CD4-positive, alpha-beta T cell treated with Interleukin-6 for 4 hours (primary cell): ENCODE measurements at places on chromosomes 16 and 17.
A peak's percentile ranks its signal among the peaks of the same experiment; 100 is the strongest.

DNA sequence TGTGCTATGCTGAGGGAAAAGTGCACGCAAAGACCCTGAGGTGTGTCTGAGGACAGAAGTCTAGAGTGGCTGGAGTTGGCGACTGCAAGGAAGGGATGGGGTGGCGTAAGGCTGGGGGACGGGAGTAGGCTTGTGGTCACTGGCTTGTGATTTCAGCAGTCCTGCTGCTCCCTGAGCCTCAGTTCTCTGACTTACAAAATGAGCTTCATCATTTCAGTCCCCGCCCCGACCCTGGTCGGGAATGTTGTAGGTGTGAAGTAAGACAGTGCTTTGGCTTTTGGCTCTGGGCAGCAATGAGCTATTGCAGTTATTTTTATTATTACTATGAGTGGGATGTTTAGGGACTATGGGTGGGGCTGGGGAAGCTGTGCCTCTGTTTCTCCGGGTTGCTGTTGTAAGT, 8.6 kb downstream of the ADGRG1 start:
- DNase-seq, result no peak

GRCh38 chr17:43660816-43661493, 767 bp downstream of the MEOX1 start:
- DNase-seq, result peak; percentile 51

DNA sequence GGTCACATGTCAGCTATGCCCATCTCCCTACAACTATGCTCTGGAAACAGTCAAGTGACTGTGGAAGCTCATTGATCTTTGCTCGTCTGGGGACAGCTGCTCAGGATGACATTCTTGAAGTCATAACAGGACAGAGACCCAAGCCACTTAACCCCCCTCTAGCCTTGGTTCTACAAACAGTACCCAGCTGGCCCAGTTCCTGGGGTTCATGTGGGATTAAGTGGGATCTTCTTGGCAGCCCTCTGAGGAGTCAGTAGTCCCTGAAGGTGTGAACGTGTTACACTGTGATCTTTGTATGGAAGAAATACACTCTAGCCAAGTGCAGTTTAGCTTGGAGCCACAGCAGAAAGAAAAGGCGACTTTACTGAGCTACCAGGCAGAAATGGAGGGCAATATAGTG, 25.8 kb downstream of the UBN1 start:
- no peak for DNase-seq

- no peak for DNase-seq
These were observed 1.2 kb upstream of the FOXF1 start for GRCh38 chr16:86508947-86509758.

DNA sequence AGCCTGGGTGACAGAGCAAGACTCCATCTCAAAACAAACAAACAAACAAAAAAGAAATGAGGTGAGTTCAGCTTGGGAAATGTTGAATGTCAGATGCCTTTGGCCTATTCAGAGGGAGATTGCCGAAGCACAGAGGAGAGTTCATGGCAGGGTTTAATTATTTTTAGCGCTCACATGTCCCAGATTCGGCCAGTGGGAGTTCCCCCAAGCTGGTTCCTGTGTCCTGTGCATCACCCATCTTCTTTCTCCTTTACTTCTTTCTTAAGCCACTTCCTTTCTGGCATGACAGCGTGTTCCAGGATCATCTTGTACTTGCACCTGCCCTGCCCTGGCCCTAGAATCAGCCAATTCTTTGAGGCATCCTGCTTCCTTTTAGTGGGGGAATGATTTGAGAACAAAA, 9.2 kb downstream of the MPV17L start:
- DNase-seq, result no peak

DNA sequence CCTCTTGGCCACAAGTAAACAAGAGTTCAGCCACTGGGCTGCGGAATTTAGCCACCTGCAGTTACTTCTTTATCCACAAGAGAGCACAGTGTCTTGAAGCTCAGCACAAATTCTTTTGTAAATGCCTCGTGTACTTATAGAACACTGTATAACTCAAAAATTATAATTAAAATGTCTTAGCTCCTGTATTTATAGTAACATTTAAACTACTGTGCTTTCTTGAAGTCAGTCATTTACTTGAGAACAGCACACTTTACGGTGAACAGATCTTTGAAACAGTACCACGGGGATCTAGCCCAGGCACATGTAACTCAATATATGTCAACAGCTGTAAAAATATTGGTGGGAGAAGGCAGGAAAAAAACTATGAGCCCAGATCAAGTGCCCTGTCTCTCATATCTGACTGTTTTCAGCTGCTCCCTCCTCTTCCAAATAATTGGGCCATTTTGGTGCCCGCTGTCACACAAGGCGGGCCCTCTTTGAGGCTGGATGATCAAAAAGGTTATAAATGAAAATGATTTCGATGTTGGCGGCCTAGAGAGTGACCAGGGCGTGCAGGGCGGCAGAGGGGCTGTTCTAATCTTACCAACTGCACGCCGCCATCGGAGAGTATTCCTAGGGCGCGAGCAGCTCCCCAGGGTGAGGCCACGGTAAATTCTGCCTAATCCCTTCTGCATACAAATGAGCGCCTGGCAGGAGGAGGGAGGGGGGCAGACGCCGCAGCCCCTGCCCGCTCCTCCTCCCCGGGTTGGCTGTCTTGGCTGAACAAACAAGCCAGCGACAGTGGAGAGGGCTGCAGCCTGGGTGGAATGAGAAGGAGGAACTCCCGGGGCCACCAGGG, 183.2 kb downstream of the C16orf78 start:
- no peak for DNase-seq

DNA sequence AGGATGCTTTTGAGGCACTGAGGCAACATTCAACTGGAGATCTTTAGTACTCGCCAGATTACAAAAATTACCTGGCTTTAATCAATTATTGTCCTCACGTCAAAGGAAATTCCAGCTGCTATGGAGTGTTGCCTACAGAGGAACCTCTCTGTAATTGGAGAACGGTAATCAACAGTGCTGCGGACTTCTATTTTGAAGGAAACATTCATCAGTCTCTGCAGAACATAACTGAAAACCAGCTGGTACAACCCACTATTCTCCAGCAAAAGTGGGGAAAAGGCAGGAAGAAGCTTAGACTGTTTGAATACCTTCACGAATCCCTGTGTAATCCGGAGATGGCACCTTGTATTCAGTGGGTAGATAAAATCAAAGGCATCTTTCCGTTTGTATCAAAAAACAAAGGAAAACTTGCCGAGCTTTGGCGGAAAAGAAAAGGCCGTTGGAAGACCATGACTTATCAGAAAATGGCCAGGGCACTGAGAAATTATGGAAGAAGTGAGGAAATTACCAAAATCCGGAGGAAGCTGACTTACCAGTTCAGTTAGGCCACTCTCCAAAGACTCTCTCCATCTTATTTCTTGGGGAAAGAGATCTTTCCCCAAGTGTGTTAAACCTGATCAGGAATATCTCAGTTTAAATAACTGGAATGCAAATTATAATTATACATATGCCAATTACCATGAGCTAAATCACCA, 3.0 kb downstream of the SLC35G3 start:
- DNase-seq, result no peak

DNA sequence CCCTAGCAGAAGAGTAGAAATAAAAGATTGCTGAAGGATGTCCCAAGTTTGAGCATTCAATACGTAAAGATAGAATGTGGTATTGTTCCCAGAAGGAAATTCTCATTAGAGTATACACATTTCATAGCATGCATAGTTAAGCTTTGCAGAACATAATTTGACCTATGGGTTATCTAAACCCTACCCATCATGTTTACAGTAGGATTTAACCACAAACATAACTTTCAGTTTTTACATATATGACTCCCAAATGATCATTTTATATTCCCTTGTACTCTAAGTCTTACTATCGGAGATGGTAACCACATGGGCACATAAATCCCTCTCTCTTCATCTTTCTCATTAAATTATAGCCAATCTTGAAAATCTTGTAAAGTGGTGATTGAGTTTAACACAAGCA, 50.9 kb downstream of the SYNRG start:
- DNase-seq, result no peak

DNA sequence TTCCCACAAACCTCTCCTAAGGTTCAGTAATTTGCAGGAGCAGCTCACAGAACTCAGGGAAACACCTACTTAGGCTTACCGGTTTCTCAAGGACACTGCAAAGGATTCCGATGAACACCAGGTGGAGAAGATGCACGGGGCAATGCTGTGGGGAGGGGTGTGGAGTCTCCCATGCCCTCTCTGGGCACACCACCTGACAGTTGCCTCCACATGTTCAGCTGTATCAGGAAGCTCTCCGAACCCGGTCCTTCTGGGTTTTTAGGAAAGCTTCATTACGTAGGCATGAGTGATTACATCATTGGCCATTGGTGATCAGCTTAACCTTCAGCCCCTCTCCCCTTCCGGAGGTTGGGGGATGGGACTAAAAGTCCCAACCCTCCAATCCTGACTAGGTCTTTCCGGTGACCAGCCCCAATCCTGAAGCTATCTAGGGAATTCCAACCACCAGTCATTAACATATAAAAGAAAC, 21.6 kb downstream of the C17orf58 start:
- no peak for DNase-seq

DNA sequence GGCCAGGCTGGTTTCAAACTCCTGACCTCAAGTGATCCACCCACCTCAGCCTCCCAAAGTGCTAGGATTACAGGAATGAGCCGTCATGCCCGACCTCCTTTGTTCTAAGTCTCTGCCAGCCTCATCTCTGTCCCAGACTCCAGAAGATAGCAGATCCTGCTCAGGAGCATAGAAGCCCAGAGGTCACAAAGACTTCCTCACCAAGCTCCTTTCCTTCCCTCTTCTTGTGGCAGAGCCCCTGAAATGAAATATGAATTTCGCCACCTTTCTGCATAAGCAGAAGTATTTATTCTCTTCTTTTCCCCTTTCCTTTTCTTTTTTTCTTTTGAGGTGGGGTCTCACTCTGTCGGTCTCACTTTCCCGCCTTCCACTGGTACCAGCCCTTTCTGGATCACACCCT, 11.5 kb upstream of the PIPOX start:
- DNase-seq, result no peak

- no peak for DNase-seq
These were observed 1.0 kb upstream of the ATP2C2 start for GRCh38 chr16:84367297-84367680.

DNA sequence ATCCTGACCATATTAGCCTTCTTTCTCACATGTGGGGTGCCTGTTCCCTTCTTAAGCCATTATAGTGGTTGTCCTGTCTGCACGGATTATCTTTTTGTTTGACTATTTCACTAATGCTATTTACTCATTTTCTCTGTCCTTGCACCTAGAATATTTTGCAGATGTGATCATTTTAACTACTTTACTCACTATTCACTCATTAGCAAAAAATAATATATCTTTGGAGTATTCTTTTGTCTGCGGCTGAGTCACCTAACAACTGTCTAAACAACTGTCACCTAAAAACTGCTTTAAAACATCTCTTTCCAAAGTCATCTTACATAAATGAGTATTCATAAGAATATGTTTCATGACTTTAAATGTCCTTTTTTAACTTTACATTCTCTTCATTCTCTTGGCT, 87.4 kb downstream of the KCNJ2 start:
- no peak for DNase-seq

GRCh38 chr17:36505171-36505570, 18.7 kb downstream of the ZNHIT3 start:
- no peak for DNase-seq

DNA sequence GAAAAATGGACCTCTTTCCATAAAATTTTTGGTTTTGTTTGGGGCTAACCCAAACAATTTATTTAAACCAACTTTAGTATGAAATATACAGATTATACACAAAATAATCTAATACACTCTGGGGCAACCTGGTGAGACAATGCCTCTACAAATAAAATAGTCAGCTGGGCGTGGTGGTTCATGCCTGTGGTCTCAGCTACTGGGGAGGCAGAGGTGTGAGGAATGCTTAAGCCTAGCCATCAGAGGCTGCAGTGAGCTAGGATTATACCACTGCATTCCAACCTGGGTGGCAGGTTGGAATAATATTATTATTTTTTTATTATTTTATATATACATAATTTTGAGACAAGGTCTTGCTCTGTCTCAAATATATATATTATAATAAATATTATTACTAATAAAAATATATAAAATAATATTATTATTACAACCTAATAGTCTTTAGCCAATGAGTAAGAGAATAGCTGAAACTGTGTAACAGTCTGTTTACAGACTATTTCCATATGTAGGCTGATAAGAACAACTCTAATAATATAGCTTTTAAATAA, 50.5 kb downstream of the GLG1 start:
- DNase-seq, result no peak

- no peak for DNase-seq
These were observed 111.0 kb upstream of the NETO2 start for GRCh38 chr16:47254756-47255155.

DNA sequence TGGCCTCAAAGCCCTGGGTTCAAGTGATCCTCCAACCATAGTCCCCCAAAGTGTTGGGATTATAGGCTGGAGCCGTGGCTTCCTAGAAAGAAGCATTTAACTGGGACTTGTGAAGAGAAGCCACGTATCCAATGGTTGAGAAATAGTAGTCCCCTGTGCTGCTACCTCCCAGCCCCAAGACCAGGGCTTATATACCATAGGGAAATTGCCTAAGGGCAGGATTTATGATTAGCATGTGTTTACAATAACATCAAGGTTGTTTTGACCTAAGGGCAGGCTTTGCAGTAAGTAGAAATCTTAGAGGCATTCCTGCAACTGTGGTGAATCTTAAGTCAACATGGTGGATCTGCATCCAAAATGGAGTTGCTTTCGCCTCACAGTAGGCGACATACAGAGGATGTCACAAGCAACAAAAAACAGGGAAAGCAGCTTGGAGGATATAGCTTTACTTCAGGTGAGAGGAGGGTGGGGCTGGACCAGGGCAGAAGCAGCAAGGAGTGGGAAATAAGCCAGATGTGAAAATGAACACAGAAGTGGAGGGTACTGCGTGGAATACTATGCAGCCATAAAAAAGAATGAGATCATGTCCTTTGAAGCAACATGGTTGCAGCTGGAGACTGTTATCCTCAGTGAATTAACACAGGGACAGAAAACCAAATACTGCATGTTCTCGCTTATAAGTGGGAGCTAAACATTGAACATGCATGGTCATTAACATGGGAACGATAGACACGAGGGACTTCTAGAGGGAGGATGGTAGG, 18.7 kb upstream of the NSMCE1 start:
- DNase-seq, result no peak

DNA sequence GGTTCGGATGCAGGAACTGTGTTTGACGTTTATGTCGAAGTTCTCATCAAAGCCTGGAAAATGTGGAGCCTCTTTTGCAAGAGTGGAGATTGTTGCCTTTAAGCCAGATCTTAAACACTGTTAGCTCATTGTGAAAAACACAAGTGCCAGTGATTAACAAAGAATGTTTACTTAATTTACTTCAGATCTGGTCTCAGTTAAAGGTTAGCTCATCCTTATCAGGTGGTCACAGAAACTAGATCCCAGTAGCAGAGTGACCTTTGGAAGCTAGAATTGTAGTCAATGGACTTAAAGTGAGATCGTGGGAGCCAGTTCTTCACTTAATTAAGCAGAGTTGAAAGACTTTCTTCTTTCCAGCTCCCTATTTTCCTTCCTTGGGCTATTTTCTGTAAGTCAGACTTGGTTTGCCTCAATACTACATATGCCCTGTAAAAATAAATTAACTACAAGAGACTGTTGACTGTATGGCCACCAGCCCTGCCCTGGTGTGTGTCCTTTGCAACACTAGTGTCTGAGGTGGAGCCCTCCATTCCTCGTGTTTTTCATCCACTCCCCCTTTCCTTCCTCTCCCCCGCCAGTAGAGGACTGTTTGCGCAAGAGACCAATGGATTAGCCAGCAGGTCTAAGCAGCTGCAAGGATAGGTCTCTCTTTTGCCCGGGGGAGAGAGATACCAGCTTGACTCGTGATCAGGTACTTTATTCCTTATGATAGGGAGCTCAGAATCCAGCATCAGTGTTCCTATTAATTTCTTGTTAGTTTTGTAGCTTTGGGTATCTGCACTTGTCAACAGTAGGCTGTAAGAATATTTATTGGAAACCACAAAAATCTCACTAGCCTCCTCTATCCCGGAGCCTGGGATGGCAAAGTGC, 20.2 kb downstream of the FBXO39 start:
- no peak for DNase-seq
